ENCODE measurements at places on chromosomes 2 and 18.

- DNase-seq = no peak
Measured at GRCh38 chr2:17317439-17317976, 200.7 kb downstream of the RAD51AP2 start.

DNA sequence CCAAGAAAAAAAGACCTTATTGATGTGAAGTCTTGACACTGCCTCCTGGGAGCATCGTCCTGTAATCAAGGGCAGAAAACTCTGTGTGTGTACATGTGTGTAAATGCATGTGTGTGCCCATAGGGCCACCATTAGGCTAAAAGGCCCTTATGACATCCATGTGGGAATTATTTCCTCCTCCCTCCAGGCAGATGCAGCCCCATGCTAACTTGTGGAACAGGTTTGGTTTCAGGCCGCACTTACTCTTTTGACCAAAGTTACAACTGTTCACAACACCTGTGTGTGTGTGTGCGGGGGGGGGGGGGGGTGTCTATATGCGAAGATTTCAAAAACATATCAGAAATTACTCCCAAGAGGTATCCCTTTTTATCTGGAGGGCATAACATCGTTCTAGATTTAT lies 87.4 kb upstream of the SLC14A2 start:
- no peak for DNase-seq

- no peak for DNase-seq
Measured at GRCh38 chr2:241002275-241003046, 4.0 kb downstream of the SNED1 start.

- DNase-seq = no peak
Measured at GRCh38 chr2:226439337-226439736, 360.3 kb downstream of the IRS1 start.

All from activated T-cell treated with anti-CD3 and anti-CD28 coated beads for 4 hours (primary cell).